AG08395 (cell line): ENCODE measurements at places on chromosomes 2 and 18.

- peak; percentile 58 for DNase-seq
Observed at GRCh38 chr18:36284671-36285295, 12.7 kb upstream of the FHOD3 start.

DNA sequence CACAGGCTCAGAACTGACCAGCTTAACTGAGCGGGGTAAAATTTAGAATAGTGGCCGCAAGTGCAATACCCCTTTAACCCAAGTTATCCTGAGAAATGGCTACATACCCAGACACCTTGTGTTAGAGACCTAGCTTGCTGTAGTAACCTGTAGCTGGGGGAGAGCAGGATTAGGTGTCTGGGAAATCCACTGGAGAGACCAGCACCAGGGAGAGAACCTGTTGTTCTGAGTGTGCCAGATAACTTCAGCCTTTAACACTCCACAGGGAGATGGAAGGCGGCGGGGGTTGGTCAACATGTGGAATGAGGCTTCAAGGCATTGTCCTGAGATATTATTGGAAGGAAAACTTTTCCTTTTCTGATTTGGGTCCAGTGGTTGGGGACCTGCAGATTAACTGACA is 356.0 kb downstream of the PTPRM start:
- DNase-seq, result no peak

GRCh38 chr2:127233710-127234109 is 13.6 kb upstream of the CYP27C1 start:
- DNase-seq, result no peak

DNA sequence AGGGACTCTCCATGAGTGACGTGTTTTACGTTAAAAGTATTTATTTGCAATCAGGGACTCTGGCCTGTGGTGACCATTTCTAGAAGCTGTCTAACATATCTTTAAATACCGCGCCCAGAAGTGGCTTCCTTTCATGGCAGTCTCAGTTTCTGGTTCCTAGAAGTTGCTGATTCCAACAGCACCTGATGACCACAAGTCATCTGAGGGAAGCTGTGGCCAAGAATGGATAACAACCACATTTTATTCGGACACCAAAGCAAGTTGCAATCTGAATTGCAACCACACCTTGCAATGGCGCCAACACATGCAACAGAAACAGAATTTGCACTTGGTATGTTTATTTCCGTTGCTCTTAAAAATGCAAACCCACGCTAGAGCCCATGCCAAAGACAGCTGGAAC is 33.1 kb downstream of the MEX3C start:
- DNase-seq, result no peak

DNA sequence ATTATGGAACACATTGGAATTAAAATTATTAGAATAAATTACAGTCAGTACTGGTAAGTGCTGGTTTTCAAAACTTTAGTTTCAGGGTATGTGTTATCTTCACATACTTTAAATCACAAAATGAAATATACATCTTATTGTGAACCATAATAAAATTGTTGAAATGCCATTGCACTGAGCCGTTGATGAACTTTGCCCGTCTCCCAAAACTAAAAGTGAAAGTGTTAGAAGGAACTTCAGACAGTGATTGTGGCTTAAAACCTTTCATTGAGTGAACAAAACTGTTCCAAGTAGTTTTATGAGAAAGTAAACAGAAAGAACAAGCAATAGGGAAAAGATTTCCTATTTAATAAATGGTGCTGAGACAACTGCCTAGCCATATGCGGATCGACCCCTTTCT is 811.6 kb downstream of the PLCL1 start:
- no peak for DNase-seq

- DNase-seq, result peak; percentile 83
Observed at GRCh38 chr2:73896362-73897239, 3.8 kb downstream of the ACTG2 start.
